ENCODE measurements at places on chromosomes 1 and 21.

GRCh38 chr1:158331106-158331425 is 265 bp downstream of the CD1B start:
- DNase-seq = no peak

DNA sequence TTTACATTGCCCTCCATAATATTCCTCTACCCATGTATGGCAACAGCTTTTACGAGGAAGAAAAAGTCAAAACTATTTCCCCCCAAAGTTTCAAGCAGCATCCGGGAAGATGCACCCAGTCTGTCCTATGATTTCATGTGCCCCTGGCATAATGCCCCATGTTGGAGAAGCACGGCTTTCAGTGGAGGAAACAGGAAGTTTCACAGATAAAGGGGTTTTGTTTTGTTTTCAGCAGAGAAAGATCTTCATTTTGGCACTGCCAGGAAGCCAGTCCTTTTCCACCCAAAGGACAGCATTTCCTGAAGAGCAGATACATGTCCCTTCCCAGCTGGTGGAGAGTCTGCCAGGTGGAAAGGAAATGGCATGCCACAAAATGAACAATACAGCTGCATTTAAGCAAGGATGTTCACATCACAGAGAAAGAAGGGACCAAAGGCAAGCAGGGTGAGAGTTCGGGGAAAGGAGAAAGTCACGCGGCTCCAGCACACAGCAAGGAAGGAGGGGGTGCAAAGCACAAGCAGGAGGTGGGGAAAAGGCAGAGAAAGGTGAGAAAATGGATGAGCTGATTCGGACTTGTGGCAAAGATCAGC is 95.3 kb upstream of the HIVEP3 start:
- DNase-seq = no peak

DNA sequence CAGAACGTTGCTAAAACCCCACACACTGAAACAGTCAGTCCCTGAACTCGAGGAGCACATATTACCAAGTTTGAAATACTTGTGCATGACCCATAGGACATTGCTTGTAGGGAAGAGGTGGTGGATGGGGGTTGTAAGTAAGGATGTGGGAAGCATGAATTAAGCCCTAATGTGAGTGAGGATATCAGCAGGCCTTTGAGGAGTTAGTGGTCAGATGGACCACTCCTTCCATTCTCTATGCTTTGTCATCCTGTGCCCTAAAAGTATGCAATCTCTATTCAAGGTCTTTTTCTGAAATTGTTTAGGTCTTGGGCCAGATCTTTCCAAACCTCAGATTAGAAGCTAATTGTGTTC is 70.9 kb upstream of the SAMSN1 start:
- no peak for DNase-seq

- DNase-seq = no peak
These were observed 765.5 kb upstream of the PRMT6 start for GRCh38 chr1:106290805-106291501.

GRCh38 chr1:156862584-156862983 is 1.9 kb downstream of the NTRK1 start:
- DNase-seq = no peak

DNA sequence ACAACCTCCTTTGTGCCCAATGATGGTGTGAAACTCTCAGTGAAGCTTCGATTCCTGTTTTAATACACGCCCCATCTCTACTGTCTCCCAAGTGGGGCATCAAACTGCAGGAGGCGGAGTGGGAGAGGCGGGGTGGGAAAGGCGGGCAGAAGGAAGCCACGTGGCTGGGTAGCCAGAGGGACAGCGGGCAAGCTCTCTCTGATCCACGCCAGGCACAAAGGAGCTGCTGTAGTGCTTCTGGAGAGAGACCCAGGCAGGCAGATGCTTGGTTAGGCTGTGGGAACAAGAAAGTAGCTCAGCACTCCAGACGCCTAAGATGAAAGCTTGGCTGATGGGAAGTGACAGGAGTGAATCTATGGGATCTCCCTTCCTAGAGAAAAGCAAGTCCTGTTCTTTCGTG is 25.7 kb downstream of the TRIM67 start:
- no peak for DNase-seq

- DNase-seq = no peak
These were observed 812 bp downstream of the TTC4 start for GRCh38 chr1:54716299-54717047.

DNA sequence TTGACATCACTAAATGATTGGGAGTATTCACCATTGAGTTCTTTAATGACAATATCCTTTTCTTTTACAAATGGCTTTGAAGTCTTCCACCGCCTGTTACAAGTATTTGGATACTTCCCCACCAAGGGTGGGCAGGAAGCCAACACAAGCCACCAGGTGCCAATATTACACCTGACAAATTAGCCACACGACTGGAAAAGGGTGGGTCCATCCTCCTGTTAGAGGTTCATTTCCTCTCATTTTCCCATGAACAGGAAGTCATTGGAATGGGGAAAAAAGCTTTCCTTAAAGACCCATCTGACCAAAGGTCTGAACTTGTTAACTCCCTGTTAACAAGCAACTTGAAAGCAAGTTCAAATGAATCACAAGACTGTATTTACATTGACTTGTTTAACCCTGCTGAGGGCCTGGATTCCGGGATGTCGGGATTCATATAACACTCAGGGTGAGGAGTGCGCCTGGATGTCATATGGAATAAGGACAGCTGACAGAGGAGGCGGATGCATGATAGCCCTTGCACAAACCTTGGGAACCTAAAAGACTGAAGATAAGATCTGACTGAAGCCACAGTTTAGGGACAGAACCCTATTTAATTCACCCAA is 40.5 kb upstream of the PROX1 start:
- DNase-seq = no peak

DNA sequence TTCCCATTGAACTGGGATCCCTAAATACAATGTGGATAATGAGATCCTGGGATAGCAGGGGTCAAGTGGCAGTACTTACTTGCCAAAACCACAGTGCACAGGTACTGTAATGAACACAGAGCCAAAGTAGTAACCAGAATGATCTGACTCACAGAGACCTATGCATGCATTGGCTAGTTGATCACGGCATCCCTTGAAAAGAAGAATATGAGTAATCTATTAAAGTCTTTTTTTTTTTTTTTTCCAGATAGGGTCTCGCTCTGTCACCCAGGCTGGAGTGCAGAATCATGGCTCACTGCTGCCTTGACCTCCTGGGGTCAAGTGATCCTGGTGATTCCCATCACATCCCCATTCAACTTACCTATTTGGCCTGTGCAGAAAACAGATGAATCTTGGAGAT is 29.4 kb upstream of the EIF4G3 start:
- no peak for DNase-seq

GRCh38 chr1:174407665-174408064 is 40.1 kb upstream of the GPR52 start:
- no peak for DNase-seq

DNA sequence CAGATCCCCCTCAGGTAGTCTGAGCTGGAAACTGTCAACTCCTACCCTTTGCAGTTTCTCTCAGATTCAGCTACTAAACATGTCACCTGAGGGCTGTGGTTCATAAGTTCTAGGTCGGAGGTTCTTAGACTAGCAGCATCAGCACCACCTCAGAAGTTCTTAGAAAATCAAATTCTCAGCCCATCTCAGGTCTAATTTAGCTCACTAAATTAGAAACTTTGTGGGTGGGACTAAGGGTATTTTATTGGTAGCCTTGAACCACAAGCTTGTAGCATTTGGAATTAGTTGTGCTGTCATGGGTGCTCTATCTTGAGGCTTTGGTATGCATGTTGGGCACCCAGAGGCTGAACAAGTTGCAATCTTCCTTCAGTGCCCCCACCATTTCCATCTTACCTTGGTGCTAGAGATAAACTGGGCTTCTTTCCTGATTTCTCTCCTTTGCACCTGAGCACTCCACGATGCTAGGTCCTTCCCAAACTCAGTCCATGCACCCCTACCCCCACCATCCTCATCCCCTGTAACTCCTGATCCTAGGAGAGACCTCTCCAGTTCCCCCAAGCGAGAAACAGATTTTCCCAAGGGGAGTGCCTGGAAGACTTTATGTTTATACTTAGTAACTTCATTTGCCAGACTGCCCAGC is 54.2 kb downstream of the S1PR1 start:
- DNase-seq = no peak

GRCh38 chr1:232726048-232726779 is 79.0 kb upstream of the MAP10 start:
- DNase-seq = no peak

All from SIG-M5 (cell line).